ENCODE measurements at places on chromosomes 6 and 20.

- DNase-seq = no peak
Measured at GRCh38 chr20:23195636-23196035, 109.5 kb upstream of the CD93 start.

DNA sequence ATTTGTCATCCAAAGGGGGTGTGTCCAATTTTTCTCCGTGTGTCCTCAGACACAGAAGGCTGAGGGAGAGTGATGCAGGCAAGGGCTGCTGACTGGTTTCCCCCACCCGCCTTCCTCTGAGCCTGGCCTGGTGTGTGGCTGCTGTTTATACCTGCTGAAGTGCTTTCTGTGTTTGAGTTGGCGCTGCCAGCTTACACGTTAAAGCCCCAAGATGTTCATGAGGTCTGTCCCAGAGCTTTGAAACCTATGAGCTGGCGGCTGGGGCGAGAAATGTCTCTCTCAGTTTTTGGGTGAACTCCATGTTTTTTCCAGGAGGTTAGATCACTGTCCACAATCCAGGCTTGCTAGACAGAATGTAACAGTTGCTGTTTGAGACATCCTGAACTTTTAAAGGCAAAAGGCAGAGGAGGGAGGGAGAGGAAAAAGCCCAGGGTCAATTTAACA lies 69.0 kb upstream of the CCN2 start:
- no peak for DNase-seq

GRCh38 chr6:69901361-69901760 lies 35.0 kb downstream of the COL19A1 start:
- no peak for DNase-seq

DNA sequence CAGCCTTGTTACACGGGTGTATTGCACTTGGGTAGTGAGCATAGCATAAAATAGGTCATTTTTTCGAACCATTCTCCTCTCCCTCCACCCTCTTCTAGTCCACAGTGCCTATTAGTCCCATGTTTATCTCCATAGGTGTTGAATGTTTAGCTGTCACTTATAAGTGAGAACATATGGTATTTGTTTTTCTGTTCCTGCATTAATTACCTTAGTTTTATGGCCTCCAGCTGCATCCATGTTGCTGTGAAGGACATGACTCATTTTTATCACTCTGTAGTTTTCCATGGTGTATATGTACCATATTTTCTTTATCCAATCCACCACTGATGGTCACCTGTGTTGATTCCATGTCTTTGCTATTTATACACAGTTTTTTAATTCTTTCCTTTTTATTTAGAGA lies 889.5 kb downstream of the EYS start:
- no peak for DNase-seq

GRCh38 chr6:28337121-28337520 lies 1.2 kb upstream of the ZSCAN31 start:
- DNase-seq = no peak

DNA sequence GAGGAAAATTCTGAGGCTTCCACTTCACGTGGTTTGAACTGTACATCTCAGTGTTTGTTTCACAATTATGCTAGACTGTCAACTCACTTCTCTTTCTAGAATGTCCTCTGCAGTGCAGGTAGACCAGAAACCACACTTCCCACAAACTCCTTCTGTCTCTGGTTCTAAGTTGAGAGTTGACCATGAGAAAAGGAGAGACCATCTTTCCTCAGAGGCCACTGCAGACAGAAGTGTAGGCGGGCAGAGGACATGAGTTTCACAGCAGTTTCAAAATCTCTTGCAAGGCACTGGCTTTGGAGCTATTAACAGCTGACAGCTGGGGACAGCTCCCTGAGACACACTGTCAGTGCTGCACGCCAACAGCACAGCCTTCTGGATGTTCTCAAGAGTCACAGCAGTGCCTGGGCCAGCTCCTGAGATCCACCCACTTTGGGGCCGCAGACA lies 55.4 kb upstream of the MOXD1 start:
- no peak for DNase-seq

DNA sequence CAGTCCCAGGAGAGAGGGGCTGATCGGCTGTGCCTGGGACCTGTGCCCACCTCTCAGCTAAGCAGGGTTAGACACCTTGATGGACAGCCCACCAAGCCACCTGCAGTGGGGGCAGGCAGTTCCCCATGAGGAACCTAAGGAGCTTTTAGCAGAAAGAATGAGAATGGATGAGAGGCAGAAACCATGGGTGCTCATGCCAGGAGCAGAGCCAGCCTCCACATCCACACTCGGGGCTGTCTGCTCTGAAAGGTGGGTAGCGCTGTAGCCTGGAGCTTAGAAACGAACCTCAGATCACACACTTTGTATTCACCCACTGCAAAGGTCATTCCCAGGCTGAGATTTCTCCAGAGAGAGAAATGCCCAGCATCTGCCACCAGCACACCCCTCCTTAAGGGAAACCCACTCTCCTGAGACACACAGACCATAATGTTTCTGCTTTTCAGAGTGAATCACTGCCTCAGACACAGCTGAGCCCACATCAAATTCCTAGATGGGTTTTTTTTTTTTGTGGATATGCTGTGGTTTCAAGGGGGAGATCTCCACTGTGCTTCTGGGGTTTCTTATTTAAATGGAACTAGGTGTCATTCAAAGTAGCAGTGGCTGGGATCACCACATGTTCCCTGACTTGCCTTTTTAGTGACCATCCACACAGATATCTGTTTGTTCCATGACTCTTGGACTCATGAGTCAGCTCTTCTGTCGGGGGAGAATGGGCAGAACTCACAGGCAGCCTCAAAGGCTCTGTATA lies 218.9 kb downstream of the EYA2 start:
- no peak for DNase-seq

GRCh38 chr6:107323133-107323785 lies 136.1 kb downstream of the PDSS2 start:
- no peak for DNase-seq

- DNase-seq = no peak
Measured at GRCh38 chr6:33252759-33253158, 18.9 kb downstream of the VPS52 start.

GRCh38 chr6:125236536-125237327 lies 65.0 kb downstream of the HDDC2 start:
- no peak for DNase-seq

- no peak for DNase-seq
Measured at GRCh38 chr6:101226677-101227135, 166.8 kb upstream of the GRIK2 start.

DNA sequence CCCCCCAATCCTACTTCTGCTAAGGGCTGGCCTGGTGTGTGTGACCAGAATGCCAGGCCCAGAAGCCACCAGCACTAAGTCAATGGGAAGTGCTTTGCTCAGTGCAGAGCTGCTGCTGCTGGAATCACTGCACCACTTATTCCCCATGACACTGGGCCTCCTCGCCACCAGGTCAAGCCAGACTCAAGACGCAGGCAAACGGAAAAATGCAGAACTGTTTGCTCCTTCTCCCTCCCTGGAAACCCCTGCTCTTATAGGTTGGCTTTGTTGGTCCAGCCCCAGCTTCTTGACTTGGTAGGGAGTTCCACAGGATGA lies 121.9 kb downstream of the PHACTR3 start:
- no peak for DNase-seq

GRCh38 chr6:48027704-48028435 lies 83.1 kb downstream of the PTCHD4 start:
- no peak for DNase-seq

- DNase-seq = no peak
Measured at GRCh38 chr6:109076377-109076776, 18.3 kb downstream of the SESN1 start.

DNA sequence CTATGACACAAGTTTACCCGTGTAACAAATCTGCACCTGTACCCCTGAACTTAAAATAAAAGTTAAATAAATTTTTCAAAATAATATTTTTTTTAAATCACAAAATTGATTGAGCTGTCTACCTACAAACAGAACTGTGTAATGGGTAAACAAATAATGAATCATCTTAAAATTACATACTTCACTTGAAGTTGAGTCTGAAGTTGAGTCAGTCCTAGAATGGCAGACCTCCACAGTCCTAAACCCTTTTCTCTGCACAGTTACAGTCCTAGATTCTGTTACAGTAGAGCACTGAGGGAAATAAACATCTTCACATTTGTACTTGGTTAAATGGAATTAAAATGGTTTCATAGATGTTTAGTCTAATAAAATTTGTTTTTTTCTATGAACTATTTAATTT lies 880.8 kb downstream of the PHF3 start:
- no peak for DNase-seq

DNA sequence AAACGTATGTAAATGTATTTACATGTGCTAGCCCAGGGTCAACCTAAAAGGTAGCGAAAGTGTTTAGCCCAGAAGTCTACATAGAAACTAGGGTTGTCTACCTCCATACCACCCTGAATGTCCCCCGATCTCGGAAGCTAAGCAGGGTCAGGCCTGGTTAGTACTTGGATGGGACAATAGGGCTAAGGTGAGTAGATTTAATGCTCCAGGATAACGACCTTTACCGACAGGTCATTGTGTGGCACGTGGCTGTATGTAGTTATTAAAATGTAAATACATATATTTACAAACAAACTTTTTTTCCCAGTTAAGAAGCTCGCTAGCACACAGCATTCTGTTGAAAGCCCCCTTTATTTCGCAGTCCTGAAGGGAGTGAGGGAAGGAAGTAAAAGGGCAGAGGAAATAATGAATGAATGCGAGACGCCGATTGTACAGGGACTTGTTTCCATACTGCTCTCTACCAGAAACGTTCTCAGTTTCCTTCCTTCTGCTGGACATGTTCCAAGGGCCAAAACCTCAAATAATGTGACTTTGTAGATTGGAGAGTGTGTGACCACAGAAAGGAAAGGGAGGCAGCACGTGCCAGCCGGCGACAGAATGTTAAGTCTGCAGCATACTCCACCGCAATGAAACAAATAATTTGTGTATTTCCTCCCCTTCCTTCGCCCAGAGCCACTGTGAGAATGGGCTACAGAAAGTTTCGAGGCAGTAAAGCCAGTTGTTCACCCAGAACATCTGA lies 612 bp downstream of the ADAT2 start:
- DNase-seq = no peak

DNA sequence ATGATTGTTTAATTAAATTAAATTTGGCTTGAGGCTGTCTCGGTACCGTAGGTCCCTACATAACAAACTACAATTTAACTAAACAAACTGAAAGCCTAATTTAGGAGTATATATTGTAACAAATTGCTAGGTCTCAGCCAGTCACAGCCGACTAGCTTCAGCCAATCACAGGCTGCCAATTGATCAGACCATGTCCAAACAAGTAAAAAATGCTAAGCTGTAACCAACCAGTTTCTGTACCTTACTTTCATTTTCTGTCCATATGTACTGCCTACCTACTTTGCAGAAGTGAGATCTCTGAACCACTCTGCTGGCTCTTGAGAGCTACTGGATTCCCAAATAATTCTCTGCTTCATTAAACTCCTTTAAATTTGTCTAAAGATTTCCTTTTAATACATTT lies 648.0 kb upstream of the GJE1 start:
- DNase-seq = no peak

GRCh38 chr6:62976566-62976965 lies 234.7 kb upstream of the FKBP1C start:
- no peak for DNase-seq

DNA sequence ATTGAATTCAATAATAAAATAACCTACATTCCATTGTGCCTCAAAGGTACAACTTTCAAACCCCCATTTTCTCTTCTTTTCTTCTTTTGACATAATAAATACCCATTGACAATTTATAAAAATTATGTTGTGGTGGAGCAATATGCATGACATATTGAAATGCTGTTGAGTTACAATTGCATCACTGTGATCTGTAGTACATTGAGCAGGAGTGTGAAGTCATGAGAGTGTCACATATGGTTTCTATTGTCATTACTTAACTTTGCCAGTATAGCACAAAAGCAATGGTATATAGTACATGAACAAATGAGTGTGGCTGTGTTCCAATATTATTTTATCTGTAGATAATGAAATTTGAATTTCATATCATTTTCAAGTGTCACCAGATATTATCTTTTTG lies 441.3 kb downstream of the GJA1 start:
- no peak for DNase-seq

DNA sequence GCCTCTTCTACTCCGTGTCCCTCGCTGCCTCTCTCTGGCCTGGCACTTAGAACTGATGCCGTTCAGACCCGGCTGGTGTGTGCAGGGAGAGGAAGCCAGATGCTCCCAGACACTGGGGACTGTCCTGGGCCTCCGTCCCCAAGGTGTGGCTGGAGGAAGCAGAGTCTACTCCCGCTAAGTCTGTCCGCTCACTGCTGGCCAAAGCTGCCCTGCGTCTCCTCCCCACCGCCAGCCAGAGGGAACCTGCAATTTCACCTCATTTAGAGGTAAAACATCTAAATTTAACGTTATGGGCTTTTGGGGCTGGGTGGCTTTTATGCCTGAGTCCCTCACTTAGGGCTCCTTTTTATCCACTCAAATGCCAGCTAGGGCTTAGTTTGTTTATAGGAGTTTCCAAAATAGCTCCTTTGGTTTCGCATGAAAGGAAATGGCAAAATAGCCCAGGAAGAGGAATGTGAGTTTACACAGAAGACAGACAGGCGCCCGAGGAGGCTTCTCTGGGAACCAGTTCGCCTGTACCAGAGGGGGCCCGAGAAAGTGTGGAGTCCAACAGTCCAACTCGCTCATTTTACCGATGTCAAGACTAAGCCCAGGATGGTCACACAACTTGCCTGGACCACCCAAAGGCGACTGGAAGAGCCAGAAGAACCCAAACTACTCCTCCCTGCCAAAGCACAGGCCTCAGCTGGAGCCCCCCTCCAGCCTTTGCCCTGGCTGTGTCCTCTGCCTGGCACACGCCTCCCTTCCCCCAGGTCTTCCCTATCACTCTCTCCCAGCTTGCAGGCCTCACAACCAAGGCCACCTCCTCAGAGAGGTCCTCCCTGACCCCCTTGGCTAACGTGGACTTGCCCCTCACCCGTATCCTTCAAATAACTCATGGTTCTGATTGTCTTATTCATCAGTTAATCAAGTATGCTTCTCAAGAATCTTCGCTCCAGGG lies 54.5 kb downstream of the RIPOR3 start:
- no peak for DNase-seq

GRCh38 chr6:166739976-166740318 lies 112.9 kb upstream of the RPS6KA2 start:
- DNase-seq = no peak

GRCh38 chr6:94401311-94401710 lies 982.0 kb upstream of the EPHA7 start:
- DNase-seq = no peak

DNA sequence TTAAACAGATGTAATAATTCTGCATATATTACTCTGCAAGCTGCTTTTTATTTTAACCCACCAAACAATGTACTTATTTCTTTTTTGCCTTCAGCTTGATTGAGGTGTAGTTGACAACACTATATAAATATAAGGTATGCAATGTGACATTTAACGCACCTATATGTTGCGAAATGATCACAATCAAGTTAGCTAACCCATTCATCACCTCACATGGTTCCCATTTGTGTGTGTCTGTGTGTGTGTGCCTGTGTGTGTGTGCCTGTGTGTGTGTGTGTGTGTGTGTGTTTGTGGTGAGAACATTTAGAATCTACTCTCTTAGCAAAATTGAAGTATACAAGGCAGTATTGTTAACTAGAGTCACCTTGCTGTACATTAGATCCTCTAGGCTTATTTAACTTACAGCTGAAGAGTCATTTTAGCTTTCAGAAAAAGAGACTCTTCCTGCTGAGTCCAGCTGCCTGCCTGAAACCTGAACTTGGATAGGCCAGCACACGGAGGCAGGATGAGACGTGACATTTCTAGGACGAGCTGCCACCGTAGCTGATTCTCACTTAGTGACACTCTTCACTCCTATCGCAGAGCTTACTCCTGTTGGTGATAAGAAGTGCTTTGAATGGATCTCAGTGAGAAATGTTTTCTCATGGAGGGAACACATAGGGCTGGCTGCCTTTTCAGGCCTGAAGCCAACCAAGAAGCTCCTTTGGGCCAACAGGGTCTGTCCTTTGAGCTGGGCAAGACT lies 126.5 kb upstream of the RIPOR2 start:
- DNase-seq = no peak
